ENCODE measurements at places on chromosomes 16 and 17.

- DNase-seq, result no peak
Observed at GRCh38 chr16:80463326-80463725, 77.5 kb upstream of the DYNLRB2 start.

- DNase-seq, result no peak
Observed at GRCh38 chr16:51941412-51941811, 605.5 kb downstream of the TOX3 start.

DNA sequence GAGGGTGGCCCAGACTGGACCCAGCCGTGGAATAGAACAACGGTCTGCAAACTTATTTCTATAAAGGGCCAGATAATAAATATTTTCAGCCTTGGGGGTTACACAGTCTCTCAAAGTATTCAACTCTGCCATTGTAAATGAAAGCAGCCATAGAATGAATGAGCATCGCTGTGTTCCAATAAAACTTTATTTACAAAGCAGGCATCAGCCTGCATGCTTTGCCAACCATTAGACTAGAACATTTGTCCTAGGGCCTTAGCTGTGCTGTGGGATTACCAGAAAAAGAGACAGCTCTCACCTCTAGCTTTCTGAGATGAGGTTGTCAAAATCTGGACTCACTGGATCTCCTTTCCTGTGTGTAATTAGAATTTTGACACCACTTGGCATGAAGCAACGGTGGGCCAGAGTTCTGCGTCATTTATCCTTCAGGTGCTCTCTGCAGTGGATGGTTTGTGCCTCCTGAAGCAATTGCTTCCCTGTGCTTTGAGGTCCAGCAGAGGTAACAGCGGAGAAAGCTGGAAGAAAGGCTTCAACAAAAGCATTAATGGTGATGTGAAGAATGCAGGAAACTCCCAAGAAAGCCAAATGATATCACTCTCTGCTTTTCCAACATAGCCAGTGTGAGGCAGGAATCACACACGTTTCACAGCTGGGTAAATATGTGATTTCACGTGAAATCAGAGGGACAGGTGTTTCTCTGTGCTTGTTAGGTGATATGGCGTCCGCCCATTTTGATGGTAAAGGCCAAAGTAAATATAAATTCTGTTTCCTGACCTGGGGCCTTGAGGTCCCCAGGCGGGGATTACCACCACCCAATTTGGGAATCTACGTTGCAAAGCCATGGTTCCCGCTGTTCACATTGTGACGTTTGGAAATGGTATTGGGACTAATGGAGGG, 148.4 kb downstream of the PITPNC1 start:
- DNase-seq, result no peak

DNA sequence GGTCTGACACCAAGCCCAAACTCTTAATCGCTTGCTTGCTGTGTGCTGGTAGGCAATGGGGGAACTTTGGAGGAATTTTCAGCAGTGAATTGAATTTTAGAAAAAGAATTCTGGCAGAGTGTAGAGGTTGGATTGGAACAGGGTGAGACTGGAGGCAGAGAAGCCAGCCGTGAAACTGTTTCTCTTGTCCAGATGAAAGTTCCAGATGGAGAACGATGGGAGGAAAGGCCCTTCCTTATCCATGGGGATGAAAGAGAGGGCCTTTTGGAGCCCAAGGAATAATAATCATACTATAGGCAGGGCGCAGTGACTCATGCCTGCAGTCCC, 26.0 kb downstream of the NEUROD2 start:
- DNase-seq, result no peak

DNA sequence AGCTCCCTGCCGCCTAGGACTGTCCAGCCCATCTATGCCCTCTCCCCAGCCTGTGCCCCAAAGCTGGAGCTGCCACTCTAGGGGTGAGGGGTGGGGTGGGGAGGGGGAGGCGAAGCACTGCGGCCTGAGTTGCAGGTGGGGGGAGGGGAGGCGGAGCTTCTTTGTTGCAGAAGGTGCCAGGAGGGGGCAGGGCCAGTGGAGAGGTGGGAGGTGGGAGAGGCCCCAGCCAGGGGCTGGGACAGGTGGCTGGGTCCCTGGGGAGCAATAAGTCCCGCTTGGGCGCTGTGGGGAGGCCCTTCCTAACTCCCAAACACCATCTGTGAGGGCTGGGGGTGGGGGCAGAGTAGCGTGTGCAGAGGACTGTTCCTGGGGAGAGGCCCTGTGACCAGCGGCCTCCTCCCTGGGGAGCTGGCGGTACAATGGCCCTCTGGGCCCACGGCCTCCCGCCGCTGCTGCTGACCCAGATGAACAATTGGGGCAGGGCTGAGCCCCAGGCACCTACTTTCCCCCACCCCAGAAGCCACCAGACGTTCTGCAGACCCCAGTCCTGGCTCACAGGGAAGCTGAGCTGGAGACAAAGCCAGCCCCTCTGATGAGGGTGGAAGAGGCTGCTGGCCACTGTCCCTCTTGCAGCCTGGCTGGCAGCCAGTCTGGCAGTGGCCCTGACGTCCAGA, 2.2 kb upstream of the NTN3 start:
- DNase-seq, result no peak

DNA sequence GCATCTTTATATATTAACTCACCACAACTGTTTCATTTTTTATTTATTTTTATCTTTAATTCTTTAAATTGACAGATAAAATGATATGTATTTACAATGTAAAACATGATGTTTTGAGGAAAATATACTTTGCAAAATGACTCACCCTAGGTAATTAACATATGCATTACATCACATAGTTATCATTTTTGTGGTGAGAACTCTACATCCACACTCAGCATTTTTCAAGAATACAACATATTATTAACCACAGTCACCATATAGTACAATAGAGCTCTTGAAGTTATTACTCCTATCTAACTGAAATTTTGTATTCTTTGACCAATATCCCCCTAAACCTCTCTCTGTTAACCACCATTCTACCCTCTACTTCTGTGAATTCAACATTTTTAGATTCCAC, 194.7 kb upstream of the KIF2B start:
- DNase-seq, result peak; percentile 34

DNA sequence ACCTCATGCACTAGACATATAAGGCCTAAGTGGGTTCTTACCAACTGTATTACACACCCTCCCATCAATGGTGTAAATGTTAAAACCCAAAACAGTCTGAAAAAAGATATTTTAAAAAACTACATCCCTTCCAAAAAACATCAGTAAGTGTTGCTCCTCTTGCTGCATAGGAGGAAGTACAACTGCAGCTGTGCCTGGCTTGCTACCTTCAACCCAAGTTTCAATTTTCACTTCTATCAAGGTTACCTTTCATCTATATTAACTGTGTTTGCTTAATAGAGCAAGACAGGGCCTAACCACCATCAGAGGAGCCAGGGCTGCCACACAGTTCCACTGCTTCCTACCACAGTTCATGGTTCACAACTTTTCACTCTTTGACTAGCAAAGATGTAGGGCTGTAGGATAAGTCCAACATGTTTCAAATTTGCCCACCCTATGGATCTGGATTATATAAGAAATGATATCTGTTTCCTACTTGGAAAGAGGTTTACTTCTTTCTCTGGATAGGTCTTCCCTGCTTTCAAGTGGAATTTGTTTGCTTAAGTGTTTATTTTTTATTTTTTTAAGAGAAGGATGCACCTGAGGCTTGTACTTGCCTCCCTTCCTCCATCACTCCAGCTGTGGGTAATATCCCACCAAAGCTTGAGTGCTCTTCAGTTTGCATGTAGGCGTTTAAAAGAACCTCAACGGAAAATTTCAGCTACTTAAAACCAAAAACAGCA, 56.7 kb downstream of the GRB7 start:
- no peak for DNase-seq

DNA sequence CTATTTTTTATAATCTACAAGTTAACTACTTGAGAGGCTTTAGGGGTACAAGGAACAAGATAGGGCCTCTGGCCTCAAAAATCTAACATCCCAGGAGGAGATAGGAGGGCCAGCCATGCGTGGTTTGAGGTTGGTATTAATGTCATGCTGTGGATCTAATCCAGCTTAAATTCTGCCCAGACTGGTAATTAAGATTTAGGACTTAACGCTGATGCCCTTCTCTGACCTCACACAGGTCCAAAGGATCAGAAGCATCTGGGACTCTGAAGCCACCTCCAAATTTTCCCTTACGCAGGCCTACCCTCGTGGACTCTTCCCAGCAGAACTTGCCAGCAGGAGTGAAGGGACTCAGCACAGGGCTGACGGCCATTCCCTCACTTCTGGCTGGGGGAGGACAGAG, 15.1 kb downstream of the SLC6A4 start:
- no peak for DNase-seq

DNA sequence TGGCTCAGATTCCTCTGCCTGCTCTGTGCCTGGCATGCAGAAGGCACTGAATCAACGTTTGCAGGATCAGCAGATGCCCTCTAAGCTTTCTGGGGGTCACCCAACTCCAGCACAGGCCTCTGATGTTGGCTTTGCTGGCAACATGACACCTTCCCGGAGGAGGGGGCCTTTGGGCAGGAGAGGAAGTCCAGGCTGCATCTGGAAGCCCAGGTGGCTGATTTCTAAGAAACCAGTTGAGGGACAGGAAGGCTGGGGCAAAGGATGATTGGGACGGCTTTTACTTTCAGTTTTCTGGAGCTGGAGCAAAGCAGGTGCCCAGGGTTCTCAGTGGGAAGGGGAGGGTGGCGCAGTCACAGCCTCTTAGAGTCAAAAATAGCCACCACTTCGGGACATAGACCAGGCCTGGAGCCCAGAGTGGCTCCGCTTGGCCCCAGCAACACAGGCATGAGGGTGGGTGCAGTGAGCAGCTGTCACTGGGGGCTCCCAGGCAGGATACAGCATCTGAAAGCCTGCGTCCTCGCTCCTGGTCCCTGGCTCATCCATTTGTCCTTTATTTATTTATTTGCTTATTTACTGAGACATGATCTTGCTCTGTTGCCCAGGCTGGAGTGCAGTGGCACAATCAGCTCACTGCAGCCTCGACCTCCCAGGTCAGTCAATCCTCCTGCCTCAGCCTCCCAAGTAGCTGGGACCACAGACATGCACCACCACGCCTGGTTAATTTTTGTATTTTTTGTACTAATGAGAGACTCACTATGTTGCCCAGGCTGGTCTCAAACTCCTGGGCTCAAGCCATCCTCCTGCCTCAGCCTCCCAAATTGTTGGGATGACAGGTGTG, 15.1 kb downstream of the SOCS1 start:
- no peak for DNase-seq

- DNase-seq, result no peak
Observed at GRCh38 chr16:21628121-21628726, 24.2 kb downstream of the IGSF6 start.

GRCh38 chr16:75087375-75087979, 29.1 kb downstream of the LDHD start:
- DNase-seq, result peak; percentile 84

DNA sequence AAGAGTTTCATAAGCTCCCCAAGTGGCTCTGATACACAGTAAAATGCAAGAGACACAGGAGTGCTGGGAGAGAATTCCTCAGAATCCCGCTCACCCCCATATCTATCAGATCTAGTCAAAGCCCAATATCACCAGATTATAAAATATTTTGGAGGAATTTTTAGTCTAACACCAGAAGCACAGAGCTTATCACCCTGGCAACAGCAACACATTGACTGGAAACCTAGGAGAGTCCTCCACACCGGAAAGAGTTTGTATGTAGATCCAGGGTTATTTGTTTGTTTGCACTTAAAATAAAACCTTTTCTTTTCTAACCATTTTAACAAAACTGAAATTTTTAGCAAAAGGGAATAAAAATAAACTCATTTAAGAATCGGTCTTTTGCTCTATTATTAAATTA, 7.2 kb downstream of the SOX9 start:
- no peak for DNase-seq

DNA sequence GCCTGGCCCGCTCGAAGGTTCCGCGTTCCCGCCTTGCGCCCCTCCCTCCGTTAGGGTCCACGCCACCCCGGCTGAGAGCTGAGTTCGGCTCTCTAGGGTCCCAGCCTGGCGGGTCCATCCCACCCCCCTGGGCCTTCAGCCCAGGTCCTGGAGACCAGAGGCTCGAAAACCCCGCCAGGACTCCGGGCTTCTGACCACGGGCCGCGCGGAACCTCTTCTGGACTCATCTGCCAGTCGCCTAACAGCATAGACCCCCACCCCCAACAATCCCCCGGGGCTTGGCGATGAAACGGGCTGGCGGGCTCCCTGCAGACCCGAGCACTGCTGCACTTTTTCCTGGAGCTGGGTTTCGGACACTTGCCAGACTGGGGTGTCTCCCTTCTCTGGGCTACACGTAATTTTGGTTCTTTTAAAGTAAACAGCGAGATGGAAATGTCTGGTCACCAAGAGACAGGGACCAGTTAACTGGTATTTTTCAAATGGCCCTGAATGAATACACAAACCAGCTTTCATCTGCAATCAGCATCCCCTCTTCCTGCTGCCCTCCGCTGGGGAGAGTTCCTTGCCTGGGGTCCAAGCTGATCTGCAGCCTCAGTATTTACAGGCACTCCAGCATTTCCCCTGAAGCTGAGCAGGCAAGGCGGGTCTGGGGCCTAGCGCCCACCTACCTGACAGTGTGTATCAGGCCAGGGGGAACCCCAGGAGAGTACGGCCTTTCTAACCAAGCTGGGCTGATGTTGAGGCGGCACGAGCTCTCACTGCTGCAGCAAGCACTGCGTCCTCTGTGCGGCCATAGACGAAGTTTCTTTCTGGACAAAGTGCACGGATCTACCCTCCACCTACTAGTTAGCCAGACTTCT, 639 bp upstream of the TRIM65 start:
- DNase-seq, result no peak

DNA sequence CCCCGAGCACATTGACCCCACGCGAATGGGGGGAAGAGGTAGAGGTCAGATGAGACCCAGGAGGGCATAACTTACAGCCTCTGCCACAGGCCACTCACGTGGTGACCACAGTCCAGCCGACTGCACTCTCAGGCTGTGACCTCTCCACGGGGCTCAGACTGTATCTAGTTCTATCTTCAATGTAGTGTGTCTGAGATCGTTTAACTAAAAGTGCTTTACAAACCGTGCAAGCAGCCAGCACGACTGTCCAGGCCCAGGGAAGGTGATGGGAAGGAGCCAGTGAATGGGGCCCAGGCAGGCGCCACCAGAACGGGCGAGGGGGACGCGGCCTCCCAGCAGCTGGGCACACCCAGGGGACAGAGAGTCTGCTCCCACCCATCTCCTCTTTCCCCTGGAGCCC, 108.6 kb downstream of the ANKRD11 start:
- no peak for DNase-seq

Measured in AG10803 (cell line).